ENCODE measurements at places on chromosomes 1 and 21.
A peak's percentile ranks its signal among the peaks of the same experiment; 100 is the strongest.

DNA sequence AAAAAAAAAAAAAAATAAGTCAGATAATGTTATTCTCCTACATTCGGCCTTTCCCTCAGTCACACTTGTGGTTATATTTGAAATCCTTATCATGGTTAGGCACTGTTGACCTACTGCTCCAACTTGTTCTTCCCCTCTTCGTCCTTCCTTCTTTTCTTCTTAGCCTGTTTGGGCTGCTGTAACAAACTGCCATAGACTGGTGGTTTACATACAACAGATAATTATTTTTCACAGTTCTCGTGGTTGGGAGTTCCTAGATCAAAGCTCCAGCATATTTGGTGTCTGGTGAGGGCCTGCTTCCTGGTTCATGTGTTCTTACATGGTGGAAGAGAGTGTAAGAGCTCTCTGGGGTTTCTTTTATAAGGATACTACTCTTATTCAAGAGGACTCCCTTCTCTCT lies 73.4 kb downstream of the RABGAP1L start:
- DNase-seq, result no peak

GRCh38 chr1:30919025-30919881 lies 10.7 kb upstream of the SDC3 start:
- no peak for DNase-seq

DNA sequence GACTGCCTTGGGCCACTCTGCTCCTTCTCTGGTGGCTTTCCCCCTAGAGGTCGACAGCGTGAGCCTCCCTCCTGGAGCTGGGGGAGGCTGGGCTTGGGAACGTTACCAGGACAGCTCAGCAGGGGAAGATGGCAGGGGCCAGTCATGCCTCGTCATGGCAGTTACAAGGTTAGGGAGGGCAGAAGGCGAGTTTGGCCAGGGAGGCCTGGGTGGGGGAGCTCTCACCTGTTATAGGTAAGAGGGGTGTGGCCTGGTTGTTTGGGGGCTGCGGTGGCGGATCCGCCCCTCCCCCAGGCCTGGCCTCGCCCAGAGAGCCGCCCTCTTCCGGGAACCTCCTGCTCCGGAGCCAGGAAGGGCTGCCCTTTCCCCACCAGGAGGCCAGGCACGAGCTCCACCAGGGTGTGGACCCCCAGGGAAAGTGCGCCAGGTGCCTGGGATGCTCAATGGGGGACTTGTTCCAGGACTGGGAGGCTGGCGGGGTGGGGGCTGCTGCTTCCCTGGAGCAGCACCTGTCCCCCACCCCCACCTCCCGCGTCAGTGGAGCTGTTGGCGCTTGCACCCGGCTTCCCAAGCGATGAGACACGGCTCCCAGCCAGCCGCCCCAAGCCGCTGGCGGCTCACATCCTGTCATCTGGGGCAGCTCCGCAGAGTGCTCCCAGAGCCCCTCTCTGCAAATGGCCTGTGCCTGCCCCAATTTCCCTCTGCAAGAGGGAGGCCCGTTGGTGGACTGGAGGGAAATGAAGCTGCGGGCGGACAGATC lies 23.6 kb upstream of the PKP1 start:
- no peak for DNase-seq

DNA sequence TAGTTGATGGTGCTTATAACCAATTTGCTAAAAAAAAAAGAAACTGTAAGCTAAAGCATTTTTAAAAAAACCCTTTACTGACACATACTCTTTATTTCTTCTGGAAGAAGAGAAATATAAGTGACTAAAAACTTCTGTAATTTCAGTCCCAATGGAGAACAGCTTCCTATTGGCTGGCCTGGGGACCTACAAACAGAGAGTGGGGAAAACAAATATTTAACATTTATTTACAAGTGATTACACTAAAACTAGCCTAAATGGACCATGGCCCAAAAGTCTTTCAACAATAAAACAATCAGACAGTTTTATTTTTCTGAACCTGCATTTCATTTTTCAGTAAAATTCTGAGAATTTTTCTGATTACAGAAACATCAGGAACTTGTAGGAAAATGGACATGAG lies 15.2 kb downstream of the TARBP1 start:
- DNase-seq, result no peak

DNA sequence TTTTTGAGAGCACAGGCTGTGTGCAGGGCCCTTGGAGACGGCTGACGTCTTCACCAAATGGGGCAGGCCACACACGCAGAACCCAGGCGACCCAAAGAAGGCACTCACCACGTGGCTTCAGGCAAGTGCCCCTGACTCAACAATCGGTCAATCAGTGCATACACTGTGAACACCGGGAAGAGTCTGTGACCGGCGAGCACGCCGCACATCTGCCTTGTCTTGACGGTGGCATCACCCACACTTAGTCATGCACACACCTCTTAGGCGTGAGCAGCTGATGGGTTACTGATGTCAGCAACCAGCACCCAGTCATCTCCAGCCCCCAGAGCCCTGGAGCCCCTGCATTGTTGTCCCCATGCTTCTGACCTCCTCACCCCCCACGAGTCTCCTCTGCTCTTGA lies 4.9 kb upstream of the LRRC3 start:
- no peak for DNase-seq

DNA sequence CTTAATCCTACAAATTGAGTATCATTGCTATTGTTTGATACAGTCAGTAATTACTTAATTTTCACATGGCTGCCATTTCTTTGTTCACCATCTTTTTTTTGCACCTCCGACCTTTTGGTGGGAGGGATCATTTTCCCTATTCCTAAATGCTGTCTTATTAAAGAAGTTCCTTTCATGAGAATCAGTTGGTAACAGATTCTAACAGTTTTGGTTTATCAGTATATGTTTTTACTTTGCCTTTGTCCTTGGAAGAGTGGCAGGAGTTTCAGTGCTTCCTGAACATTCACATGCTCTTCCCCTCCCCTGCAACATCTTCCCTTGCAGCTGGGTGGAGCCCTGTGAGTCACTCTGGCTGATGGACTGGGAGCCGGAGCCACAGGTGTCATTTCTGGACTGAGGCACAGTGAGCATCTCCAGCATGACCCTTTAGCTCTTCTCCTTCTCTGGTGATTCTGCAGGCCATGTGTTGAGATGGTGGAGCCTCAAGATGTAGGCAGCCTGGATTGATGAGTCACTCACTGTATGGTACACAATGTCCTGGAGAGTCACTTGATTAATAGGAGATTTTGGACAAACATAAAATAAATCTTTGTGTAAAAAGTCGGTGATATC lies 217.7 kb downstream of the URB2 start:
- DNase-seq, result peak; percentile 22

DNA sequence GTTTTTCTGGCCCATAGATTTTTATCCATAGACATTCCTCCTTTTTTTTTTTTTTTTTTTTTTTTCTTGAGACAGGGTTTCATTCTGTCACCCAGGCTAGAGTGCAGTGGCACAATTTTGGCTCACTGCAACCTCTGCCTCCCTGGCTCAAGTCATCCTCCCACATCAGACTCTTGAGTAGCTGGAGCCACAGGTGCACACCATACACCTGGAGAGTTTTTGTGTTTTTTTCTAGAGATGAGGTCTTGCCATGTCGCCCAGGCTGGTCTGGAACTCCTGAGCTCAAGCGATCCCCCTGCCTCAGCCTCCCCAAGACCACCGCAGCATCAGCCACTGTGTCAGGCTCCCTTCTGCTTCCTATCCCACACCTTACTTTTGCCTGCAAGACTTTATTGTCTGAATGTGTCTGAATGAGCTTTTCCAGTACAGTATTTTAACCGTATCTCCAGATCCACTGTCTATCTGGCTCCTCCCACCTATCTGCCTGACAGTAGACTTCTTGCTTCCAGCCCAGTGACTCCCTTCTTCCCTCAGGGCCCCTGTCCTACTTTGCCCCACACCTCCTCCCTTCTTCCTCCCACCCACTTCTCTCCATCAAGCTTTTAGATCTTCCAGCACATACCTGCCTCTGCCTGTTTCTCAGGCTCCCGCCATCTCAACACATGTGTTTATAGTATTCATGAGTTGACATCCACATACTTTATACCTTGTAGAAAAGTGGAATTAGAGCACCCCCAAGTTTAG lies 6.1 kb downstream of the C1orf21 start:
- no peak for DNase-seq

DNA sequence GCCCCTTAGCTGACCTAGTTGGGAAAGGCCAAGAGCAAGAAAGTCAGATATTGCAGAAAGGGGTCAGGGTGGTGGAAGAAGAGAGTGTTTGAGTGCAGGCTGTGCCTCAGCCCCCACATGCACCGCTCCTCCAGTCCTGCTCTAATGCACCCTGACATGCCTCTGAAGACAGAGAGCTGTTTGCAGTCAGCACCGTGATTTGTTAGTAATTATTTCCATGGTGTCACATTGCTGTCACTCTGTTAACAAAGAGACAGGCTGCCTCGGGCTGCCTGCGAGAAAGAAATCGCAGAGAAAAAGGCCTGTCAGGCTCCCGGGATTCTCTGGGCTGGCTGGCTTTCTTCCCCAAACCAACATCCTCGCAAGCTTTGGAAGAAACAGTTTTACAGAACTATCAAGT lies 58.3 kb downstream of the ERI3 start:
- no peak for DNase-seq

- peak; percentile 24 for DNase-seq
Observed at GRCh38 chr1:156945881-156946661, 25.6 kb downstream of the LRRC71 start.

DNA sequence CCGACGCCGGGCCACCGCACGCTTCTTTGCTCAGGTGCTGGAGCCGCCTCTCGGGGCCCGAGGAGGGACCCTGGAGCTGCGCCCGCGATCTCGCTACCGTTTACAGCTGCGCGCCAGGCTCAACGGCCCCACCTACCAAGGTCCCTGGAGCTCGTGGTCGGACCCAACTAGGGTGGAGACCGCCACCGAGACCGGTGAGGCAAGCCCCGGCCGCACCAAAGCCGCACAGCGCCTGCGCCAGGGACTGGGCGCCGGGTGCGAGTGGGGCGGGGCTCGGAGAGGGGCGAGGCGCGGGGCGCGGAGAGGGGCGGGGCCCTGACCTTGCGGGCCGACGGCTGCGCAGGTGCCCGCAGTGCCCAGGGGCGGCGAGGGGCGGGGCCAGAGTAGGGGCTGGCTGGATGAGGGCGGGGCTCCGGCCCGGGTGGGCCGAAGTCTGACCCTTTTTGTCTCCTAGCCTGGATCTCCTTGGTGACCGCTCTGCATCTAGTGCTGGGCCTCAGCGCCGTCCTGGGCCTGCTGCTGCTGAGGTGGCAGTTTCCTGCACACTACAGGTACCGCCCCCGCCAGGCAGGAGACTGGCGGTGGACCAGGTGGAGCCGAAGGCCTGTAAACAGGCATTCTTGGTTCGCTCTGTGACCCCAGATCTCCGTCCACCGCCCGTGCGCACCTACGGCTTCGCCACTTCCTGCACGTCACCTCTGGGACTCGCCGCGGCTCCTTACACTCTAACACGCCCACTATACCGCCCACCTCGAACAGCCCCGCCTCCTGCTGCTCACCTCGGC lies 9.8 kb upstream of the CDC20 start:
- DNase-seq, result peak; percentile 85

DNA sequence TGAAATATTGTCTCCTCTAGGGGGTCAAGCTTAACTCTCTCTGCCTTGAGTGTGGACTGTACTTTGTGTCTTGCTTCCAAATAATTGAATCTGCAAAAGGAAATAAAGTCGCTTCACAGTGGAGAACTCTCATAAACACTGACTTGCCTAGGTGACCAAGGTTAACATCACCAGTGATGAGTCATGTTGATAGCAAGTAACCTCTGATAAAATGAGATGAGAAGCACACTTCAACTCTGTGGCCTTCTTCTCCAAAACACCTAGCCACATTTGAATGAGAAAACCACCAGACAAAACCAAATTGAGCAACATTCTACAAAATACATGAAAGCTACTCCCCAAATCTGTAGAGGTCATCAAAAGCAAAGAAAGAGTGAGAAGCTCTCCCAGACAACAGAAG lies 37.6 kb downstream of the PDE4B start:
- DNase-seq, result no peak

DNA sequence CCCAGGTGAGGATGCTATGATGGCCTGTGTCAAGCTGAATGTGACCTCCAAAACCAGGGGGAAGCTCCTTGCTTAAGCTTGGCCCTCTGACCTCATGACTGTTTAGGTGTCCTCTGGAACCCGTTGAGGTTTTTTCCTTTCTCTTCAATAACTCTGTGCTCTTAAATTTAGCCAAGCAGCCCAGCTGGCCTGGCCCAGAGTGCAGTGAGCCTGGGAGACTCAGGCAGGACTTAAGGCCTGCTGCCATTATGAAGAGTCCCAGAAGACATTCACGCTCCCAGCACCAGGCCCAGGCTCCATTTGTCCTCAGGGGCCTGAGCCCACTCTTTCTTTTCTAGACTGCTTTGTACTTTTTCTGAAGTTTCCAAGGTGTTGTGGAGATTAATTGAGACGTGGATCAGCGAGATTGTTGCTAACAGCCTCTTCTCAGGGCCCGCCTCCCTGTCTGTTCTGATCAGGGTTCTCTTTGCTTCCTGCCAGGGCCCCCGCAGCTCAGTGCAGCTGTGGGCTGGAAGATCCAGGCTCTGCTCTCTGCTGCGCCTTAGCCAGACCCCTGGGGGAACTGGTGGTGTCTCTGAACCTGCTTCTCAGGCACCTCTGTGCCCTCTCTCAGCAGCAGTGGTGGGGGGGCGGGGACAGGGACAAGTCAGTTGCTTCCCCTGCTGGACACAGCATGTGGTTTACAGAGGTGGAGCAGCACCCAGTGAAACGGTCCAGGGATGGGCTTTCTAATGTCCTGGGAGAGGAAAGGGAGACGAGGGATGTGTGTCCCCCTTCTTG lies 124.2 kb downstream of the GRIK3 start:
- no peak for DNase-seq

- no peak for DNase-seq
Observed at GRCh38 chr1:197304638-197305200, 36.7 kb downstream of the CRB1 start.

Data from HCT116 (cell line).